Cerebellar cortex (tissue), 1 donor: ENCODE measurements at places on chromosomes 11 and 22.
A peak's percentile ranks its signal among the peaks of the same experiment; 100 is the strongest.

DNA sequence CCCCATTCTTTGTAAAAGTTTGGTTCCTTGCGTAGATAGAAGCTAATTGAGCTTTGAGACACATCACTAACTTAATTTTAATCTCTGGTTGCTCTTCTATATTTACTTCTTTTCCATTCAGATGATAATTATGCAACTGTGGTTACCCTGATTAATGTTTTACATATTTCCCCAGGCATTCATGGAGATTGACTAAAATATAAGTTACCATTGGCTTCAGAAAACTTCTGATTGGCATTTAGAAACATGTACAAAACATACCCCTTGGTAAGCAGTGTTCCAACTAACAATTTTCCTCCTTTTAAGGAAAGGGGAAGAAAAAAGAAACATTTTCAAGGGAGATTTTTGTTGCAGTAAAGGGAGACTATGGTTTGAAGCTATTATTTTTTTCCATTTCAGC is 43.9 kb downstream of the FAT3 start:
- DNase-seq = no peak

DNA sequence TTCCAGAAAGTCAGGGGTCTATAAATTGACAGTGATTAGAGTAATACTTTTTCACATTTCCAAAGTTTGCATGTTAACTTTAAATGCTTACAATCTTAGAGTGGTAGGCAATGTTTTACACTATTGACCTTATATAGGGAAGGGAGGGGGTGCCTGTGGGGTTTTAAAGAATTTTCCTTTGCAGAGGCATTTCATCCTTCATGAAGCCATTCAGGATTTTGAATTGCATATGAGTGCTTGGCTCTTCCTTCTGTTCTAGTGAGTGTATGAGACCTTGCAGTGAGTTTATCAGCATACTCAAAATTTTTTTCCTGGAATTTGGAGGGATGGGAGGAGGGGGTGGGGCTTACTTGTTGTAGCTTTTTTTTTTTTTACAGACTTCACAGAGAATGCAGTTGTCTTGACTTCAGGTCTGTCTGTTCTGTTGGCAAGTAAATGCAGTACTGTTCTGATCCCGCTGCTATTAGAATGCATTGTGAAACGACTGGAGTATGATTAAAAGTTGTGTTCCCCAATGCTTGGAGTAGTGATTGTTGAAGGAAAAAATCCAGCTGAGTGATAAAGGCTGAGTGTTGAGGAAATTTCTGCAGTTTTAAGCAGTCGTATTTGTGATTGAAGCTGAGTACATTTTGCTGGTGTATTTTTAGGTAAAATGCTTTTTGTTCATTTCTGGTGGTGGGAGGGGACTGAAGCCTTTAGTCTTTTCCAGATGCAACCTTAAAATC is 5.3 kb downstream of the MALAT1 start:
- DNase-seq = peak; percentile 53

DNA sequence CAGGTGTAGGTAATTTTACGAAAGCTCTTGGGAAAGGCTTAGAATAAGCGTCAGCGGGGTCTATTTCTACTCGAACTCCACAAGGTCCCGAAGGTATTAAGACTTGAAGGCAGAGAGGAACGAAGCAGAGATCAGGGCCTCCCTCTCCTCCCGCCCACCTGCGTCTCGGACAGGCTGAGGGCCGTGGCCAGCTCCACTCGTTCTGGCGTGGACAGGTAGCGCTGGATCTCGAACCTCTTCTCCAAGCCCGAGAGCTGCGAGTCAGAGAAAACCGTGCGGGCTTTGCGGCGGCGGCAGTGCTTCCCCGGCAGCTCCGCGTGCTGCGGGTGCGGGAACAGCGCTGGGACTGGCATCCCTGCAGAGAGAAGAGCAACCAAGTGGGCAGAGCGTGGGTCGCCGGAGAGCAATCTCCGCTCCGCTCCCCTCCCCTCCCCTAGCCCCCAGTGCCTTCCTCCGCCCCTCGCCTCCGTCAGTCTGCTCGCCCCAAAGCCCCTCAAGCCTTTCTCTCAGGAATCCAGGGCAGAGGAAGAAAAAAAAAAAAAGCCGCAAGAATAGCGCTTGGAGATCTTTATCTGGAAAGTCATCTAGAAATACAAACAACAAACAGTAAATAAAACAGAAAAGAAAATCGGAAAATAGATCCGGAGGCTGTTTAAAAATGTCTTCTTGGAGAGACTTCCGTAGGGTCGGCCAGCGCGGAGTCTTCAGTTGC is 2.4 kb downstream of the BSX start:
- no peak for DNase-seq

DNA sequence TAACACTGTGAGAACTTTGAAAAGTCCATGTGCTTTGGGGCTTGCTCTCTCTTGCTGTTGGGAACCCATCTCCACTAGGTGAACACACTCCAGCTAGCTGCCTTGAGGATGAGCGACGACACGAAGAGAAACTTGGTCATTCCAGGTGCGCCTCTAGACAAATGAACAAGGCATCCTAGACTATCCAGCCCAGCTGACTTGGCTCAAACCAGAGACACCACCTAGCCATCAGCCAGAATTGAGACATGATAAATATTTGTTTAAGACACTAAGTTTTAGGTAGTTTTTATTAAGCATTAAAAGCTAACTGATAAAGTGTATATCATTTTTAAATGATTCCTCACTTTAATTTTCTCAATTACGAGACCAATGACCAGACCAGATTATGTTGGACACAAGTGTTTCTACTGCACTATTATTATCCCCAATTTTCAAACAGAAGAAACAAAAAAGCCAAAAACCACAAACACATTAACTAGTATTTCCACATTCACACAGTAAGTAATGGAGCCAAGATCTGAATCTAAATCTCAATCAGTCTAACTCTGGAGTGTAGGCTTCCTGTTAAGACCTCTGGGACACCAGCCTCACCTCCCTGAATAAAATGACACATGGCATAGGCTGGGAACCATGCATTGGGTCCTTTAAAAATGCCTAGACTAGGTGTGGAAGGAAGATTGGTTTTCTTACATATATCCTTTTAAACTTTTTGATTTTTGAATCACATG is 70.4 kb downstream of the GDPD4 start:
- no peak for DNase-seq

DNA sequence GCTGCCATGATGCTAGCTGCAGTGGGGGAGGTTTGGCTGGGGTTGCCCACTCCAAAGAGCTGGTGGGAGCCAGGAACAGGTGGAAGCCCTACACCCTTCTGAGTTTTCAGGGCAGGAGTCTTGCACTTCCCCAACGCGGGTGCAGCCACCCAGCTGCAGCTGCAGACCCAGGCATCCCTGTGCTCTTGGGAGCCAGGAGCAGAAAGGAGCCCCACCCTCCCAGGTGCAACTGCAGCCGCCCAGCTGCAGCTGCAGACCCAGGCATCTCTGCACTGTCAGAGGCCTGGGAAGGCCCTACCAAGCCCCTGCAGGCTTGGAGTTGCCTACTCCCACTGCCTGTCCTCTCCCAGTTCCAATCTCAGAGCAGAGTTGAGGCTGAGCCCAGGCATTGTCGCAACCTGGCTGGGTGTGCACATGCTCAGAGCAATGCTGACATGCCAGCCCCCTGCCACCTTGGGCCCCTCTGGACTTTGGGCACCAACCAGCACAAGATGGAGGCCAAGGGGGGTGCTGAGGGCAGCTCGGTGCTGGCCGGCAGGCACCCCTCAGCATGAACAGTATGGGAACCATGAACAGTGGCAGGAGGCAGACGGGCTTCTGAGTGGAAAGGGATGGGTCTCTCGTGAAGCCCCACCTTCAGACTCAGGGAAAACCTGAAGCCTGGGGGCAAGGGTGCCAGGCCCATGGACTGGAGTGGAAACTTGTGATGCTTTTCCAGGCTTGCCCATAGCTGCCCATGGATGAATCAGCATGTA is 195.4 kb downstream of the DCDC1 start:
- DNase-seq = no peak
